Suppressor macrophage (primary cell): ENCODE measurements at places on chromosomes 3 and 15.

DNA sequence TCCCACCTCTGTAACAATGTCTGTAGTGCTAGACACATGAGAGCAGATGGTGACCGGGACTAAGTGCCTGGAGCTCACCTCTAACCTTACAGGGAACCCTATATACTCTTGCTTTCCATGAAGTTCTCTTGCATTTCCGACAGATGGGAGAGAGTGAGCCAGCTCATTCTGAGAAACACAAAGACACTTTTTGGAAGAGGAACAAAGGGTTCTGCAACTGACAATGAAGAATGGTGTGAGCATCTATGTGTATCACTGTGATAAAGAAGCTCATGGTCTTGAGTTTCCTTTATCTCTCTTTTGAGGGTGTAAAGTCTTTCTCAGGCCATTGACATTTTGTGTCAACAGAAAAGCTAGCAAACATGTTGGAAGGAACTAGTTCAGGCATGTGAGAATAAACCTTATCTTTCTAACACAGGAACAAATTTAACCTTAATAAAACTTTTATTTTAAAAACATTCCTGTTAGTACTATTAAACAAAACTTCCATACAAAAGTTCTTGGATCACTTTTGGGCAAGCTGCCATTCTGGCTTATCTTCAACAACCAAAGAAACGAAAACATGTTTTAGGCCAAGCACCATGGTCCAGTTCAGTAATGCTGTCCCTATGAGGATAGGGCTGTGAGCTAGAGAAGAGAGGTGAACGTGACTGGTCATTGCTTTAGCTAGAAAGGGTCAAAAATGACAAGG lies 142.7 kb downstream of the THRB start:
- no peak for DNase-seq

DNA sequence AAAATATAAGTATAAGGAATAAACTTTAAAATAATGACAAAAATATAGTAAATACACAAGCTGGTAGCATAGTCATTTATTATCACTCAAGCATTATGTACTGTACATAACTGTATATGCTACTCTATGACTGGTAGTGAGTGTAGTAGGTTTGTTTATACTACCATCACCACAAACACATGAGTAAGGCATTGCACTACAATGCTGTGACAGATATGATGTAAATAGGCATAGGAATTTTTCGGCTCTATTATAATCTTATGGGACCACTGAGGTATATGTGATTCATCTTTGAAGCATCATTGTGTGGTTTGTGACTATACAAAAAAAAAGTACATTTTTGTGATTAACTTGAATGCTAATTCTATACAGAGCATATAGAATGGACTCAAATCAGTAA lies 35.3 kb upstream of the FBN1 start:
- no peak for DNase-seq

DNA sequence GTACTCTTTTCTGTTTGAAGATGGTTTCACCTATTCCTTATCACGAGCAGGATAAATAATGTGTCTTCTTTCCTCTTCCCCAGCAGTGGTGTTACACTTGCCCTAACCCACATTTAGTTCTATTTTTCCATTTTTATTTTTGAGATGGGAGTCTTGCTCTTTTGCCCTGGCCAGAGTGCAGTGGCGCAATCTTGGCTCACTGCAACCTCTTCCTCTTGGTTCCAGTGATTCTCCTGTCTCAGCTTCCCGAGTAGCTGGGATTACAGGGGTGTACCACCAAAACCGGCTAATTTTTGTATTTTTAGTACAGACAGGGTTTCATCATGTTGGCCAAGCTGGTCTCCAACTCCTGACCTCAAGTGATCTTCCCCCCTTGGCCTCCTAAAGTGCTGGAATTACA lies 372.4 kb downstream of the FOXP1 start:
- DNase-seq: peak; percentile 21

DNA sequence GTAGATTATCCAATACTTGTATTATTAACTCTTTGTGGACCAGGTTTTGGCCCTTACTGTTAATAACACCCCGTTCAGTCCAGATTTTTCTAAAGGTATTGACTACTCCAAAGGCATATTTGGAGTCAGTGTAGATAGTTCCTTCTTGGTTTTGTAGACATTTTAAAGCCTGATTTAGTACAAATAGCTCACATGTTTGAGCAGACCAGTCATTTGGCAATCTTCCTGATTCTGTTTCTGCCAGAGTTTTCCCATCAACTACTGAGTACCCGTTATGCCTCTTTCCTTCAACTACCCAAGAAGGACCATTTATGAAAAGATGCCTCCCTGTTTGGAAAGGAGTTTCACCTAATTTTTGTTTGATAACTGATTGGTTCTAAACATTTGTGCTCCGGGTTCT lies 82.0 kb downstream of the CHCHD4 start:
- no peak for DNase-seq

GRCh38 chr3:4996223-4996765 lies 17.1 kb downstream of the BHLHE40 start:
- DNase-seq: no peak

DNA sequence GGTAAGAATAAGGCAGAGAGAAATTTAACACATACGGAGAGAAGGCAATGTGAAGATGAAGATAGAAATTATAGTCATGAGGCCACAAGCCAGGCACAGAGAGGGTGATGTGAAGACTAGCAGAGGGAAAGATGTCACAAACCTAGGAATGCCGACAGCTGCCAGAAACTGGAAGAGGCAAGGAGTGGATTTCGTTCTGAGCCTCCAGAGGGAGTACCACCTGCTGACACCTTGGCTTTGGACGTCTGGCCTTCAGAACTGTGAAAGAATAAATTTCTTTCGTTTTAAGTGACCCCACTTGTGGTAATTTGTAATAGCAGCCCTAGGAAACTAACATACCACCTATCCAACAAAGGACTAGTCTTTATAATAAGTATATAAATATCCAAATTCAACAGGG lies 5.0 kb upstream of the SGO1 start:
- DNase-seq: no peak

DNA sequence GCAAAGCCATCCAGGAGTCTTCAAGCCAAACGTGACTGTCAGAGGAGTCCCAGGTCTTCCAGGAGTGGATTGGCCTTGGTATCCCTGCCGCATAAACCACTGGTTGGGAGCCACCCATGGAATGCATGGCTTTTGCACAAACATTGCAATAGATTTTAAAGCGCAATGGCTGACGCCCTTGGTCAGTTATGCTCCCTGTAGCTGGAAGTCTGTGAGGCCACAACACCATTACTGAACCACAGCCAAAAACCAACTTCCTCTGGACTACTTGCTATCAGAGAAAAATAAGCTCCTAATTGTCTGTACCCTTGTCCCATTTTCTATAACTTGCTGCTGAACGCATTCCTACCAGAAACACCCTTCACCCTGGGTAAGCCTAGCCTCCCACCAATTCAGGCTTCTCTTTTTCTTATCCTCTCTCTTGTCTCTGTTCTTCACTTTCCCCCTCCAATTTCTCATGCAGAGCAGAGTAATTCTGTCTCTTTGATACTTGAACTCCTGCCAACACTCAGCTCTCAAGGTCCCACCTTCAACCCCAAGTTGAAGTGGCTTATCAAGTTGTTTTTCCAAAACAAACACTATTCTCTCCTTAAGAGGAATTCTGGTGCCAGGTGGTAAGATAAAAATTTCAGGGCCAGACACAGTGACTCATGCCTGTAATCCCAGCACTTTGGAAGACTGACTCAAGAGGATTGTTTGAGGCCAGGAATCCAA lies 176.4 kb upstream of the UBE2E1 start:
- no peak for DNase-seq

DNA sequence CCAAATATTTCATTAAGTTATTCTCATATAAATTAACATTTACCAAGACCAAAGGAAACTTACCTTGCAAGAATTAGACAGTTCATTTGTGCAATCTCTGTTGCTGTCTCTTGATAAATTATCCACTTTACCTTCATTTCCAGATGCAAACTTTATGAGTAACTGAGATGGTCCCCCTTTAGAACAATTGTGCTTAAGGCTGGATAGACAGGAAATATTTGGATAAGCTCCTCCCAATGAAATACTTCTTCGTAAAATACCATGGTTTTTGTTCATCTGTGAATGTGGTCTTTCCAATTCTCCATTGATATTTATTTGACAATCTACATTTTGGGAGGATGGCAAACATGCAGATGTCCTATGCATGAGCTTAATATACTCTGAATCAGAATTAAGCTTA lies 78.2 kb downstream of the NEDD4 start:
- DNase-seq: no peak

DNA sequence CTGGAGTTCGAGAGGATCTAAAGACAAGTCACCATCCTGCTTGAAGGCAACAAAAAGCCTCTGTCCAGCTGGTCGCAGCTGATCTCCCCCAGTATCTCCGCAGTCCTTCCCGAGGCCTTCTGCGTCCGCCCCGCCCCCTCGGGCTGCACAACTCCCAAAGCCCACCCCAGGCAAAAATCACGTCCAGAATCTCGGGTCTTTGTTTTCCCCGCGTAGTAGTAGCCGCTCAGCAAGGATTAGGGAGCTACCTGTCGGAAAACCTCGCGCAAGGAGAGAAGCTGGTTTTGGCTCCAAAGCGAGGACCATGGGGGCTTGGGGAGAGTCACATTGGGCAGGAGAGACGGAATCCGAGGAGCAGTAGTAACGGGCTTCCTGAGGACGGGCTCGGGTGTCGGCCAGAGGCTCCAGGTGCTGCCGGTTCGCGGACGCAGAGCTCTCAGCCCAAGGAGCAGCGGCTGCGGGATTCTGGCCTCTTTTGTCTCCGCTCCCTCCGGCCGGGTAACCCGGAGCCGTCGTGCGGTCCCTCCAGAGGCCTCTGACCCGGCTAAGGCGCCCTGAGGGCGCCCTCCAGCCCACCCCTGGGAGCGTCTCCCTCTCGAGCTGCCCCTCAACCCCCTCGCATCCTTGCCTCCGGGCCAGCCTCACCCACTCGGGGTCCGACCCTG lies 401 bp downstream of the ZSCAN29 start:
- peak; percentile 32 for DNase-seq

GRCh38 chr3:187041362-187042307 lies 97.7 kb downstream of the RPL39L start:
- peak; percentile 47 for DNase-seq

DNA sequence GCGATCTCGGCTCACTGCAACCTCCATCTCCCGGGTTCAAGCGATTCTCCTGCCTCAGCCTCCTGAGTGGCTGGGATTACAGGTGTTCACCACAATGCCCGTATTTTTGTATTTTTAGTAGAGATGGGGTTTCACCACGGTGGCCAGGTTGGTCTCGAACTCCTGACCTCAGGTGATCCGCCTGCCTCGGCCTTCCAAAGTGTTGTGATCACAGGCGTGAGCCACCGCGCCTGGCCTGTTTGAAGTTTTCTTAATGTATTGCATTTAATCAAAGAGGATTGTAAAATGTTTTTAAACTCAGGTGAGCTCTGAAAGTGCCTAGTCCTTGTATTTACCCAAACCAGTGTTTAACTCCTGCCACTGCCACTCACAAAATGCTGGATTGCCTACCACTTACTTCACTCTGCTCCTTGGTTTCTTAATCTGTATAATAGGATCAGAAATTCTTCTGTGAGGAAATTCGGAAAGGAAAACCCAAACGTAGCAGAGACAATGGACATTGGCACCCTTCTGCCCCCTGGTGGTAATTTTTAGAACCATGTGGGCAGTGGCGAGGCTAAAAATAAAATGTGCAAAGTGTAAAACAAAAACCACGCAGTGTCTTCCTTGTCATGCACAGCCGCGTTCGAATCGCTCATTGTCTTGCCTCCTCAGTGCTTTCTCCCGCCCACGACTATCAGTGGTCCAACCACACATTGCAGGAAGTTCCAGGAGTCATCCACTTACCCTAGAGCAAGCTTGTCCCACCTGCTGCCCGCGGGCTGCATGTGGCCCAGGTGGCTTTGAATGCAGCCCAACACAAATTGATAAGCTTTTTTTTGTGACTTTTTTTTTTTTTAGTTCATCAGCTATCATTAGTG lies 27.3 kb downstream of the CEP19 start:
- DNase-seq: peak; percentile 91

- DNase-seq: no peak
These were observed 63.3 kb downstream of the RPL22L1 start for GRCh38 chr3:170806676-170807075.

GRCh38 chr3:33424606-33425452 lies 15.4 kb downstream of the UBP1 start:
- DNase-seq: no peak

GRCh38 chr3:146539315-146539714 lies 5.1 kb downstream of the PLSCR1 start:
- no peak for DNase-seq

DNA sequence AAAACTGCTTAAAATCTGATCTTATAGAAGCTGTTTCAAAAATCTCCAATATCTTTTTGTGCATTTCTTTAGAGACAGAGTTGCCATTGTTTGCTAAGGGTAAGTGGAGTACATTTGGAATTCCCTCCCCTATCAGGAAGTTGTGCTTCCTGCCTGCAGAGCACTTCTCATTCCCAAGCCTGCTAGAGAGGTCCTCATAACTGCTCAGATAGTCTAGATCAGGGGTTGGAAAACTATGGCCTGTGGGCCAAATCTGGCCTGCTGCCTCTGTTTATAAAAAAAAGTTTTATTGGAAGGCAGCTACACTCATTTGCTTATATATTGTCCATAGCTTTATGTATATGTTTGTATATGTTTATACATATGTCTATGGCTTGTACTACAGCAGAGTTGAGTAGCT lies 333.7 kb upstream of the PROK2 start:
- DNase-seq: no peak

DNA sequence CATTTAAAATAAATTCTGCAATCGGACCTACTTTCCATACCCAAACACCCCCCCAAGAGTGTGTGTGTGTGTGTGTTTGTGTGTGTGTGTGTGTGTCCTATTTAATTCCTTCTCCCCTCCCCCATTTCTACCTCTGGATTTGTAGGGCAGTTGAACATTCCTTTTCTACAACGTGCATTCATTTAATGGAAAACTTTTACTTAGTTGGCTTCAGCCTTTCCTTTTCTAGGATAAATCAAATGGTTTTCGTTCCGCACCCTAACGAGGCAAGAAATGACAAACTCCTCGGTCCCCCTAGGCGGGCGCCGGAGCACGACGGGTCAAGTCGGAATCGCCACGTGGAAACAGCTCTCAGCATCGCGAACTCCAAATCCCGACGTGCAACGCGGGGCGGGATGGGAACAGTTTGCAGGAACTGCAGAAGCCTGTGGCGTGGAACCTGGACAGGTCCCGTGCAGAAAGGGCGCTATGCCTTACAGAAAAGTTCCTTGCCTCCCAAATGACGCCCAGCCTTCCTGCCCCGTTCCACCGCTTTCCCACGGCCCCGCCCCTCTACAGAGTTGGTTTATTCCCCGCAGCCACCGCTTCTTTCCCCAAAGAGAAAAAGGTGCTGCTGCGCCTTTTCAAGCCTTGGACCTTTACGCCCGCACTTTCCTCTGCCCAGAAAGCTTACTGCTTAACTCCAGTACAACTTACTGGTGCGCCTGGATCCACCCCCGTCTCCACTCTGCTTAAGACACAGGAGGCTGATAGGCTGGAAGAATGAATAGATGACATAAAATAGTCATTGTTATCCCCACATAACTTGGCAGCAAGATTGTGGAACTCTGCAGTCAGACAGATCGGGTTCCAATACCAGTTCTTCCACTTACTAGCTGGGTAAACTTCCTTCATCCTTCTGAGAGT lies 1.1 kb upstream of the EIF2B5 start:
- peak; percentile 87 for DNase-seq

GRCh38 chr15:35399901-35400300 lies 146.1 kb downstream of the DPH6 start:
- no peak for DNase-seq
